ENCODE measurements at places on chromosomes 5 and 9.

GRCh38 chr5:16922430-16922829 is 13.7 kb downstream of the MYO10 start:
- DNase-seq: no peak

DNA sequence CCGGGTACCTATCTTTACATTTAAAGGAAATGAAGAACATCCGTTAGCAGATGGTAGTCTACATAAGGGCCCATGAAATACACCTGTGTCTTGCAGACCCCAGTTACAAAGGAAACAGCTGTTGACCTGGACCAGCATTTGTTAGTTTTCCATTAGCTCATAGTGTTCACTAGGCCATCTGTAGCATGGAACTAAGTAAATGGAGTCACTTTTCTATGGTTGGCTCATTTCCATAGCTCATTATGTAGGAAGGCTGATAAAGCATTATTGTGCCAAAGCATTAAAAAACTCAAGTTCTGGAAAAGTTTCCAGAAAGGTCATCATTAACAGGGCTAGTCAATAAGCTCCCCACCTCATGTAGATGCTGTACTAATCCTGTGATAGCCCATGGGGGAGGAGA is 62.1 kb downstream of the PCSK1 start:
- DNase-seq: no peak

DNA sequence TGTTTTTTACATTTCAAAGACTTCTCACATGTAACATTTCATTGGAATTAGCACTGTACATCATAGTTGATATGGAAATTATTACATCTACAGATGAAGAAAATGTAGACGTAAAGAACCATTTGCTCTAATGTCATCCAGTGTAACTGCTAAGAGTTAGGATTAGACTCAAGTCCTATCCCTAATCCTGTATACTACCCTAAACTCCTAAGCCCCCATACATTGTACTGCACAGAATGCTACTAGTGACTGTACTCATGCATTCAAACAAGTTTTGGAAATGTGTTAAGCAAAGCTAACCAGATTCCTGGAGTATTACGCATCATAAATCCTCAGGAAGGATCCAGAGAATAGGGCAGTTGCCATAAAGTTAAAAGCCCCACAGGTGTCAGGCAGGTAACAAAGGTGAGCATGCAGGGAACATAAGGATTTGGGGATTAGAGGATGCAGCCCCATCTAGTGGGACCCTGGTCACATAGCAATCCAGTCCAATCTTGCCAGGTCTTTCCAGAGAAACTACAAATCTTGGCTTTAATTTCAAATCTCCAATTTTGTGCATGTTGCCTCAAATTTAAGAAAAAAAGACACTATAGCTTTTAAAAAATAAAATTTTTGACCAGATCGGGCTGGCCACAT is 32.0 kb downstream of the HAVCR1 start:
- DNase-seq: no peak

DNA sequence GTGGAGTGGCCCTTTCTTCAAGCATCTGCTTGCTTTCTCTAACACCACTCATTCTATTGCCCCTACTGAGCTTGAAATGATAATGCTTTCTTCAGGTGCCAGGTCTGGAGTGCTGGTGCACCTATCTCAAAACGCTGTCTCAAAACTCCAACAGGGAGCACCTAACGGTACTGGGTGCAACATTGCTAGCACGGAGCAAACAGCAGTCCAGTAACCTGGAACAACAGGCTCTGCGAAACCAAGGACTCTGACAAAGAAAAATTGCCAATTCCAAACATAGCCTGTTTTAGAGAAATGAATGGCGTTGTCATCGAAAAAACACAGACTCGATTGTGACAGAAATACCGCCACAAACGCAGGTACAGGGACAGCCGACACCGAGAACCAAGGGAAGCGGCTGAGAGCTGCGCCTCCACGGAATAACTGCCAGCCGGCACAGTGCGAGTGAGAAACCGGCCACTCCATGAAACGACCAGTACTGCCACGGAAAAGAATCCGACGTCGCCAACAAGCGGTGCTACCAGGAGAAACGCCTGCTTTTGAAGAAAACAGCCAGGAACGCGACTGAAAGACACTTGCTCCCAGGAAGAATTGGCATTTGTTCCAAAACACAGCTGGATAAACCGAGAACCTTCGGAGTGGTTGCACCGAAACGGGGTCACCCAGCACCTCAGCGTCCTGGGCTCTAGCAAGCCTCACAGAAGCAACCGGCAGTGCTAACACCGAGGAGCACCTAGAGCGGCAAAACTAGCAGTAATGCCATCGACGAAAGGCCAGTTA is 3.1 kb downstream of the ANXA2R start:
- no peak for DNase-seq

GRCh38 chr9:90526386-90526785 is 116.2 kb downstream of the DIRAS2 start:
- DNase-seq: no peak

GRCh38 chr5:1526681-1527131 is 2.9 kb upstream of the LPCAT1 start:
- no peak for DNase-seq

GRCh38 chr9:71571186-71571585 is 197.1 kb downstream of the CEMIP2 start:
- no peak for DNase-seq

DNA sequence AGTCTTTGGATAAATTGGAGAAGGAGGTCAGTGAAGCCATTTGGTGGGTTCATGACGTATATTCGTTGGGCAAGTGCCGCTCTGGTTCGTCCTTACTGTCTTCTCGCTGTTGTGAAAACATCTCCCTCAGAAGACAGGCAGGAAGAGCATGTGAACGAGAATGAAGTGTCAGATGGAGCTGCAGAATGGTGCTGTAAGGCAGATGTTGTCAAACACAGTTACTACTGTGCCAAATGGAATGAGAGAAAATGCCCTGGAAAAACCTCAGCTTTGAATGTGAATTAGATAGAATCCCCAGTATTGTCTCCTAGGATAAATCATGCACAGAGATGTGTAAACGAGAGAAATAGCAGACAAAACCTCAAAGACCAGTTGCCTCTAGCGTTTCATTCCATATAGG is 121.5 kb downstream of the CAMK4 start:
- no peak for DNase-seq

DNA sequence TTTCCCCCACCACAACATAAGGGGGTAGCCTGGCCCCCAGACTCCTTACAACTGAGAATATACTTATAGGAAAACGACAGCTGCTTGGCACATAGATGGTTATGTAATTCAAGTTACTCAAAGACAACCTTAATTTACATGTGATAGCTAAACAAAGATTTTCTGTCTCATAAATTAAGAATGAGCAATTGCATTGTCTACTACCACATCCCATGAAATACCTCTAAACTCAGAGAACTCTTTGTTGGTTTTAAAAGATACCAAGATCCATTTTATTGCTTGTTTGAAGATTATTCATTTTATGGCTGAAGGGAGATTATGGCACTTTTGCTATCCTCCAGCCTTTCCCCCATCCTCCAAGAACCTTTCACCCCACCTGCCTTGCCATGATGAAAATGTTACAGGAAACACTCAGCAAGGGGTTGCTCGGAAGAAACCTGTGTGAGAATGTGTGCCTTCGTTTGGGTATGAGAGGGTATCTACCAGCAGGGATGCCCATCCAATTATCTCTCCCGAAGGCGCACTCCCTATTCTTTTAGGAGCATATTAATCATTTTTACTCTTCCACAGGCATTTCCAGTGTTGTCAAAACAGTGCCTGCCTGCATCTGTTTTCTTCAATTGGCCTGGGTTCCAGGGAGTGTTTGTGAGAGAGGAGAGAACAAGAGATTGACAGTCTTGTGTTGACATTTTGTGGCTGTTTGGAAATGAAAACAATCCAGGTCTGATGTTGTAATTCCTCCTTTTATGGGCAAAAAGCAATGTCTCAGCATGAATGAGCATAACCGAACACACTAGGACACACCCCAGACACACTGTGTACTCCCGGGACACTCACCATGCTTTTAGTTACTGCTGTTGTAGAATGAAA is 208.0 kb upstream of the ANKRD55 start:
- DNase-seq: no peak

GRCh38 chr5:144230806-144231205 is 60.1 kb downstream of the KCTD16 start:
- no peak for DNase-seq

DNA sequence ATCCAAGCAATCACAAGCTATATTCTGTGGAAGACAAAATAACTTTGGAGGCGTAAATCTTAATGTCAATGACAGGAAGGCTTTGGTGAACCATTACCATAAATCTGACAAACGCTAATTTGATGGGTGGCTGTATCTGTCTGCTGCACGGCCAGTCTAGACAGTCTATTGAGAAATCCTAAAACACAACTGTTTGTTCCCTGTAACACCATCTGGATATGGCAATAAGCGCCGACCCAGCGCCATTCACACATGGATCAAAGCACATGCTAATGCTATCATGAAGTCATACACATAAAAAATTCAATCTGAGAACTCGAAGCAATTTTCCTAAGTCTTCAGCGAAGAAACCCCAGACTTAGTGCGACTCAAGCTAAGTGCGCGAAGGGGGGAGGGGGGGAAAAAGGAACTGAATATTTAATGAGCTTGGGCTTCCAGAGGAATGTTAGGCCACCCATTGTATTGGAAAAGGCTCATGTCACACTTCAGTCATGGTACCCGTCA is 95.1 kb downstream of the ARL15 start:
- DNase-seq: no peak

- no peak for DNase-seq
Measured at GRCh38 chr5:44542470-44542869, 153.2 kb upstream of the FGF10 start.

DNA sequence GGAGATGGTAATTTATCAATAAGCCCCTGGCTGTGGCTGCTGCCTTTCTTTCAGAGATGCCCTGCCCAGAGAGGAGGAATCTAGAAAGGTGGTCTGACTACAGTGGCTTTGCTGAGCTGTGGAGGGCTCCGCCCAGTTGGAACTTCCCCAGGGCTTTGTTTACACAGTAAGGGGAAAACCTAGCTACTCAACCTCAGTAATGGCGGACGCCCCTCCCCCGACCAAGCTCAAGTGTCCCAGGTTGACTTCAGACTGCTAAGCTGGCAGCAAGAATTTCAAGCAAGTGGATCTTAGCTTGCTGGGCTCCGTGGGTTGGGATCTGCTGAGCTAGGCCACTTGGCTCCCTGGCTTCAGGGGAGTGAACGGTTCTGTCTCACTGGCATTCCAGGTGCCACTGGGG is 865.4 kb upstream of the ACO1 start:
- DNase-seq: peak; percentile 4

- DNase-seq: no peak
Measured at GRCh38 chr5:100791391-100791790, 111.7 kb downstream of the ST8SIA4 start.

DNA sequence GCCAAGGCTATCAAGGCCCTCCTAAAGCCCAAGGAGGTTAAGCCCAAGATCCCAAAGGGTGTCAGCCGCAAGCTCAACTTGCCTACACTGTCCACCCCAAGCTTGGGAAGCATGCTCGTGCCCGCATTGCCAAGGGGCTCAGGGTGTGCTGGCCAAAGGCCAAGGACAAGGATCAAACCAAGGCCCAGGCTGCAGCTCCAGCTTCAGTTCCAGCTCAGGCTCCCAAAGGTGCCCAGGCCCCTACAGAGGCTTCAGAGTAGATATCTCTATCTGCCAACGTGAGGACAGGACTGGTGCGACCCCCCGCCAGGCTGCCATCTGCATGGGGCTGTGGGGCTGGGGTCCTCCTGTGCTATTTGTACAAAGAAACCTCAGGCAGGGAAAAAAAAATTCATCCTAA is 3.3 kb downstream of the HOMER1 start:
- no peak for DNase-seq

GRCh38 chr5:1019001-1019905 is 10.7 kb downstream of the NKD2 start:
- DNase-seq: no peak

DNA sequence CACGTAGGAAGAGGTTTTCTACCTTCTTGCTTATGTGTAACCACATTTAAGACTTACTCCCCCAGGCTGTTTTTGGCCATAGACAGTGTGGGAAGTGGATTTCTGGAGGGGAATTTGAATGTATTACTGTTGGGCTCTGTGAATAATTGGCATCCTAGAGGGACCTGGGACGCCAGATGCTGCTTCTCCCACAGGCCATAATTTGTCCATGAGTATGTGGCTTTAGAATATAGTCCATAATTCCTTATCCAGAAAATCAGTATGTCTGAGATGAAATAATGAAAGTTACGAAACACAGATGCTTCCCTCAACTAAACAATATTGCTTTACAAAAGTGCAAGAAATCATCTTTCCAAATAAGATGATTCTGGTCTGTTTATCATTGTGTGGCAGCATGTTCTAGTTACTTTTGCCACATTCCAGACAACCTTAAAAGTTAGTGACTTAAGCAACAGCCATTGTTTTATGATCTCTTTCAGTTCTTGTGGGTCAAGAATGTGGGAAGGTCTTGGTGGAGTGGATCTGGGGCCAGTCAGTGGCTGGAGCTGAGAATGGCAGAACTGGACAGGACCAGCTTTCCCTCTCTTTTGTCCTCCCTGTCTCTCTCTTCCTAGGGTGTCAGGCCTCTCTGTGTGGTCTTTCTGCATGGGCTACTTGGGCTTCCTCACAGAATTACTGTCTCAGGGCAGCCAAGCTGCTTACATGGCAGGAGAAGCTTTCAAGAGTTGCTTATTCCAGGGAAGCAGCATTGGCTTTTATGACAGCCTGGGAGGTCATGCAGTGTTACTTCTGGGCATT is 79.4 kb downstream of the FBXL7 start:
- no peak for DNase-seq

GRCh38 chr5:109006129-109006528 is 258.4 kb downstream of the FER start:
- no peak for DNase-seq

GRCh38 chr5:32833127-32833526 is 122.0 kb downstream of the NPR3 start:
- no peak for DNase-seq

DNA sequence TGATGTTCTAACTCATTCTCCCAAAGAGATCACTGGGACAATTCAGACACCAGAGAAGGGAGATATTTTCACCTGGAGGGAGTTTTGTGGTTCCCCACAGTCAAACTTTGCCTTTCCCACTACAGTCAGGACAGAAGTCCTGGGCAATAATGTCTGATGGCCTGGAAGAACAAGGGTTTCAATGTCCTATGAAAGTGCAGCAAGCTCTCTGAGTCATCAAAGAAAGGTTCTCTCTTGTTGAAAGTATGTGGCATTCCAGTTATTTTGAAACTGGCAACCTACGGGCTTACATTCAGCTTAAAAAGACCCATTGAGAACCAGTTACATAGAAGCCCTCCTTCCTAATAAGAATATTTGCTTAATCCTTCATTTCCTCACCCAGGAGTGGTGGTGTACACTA is 103.9 kb downstream of the INSYN2B start:
- DNase-seq: no peak
